ENCODE measurements at places on chromosomes 7 and 10. TPM values are rescaled to one million over a fixed set of nuclear protein-coding genes. Genes with fewer than 3 reads are reported as not detected.

Gene OGDHL
- 1.9 TPM for total RNA-seq

Gene MMP21
- not detected for total RNA-seq

- no peak overlapping the region for H3K4me3 ChIP-seq
- no peaks in the 10 kb centered on the region for H3K27me3 ChIP-seq
- no peak overlapping the region for H3K27ac ChIP-seq
- H3K36me3 ChIP-seq, result no peaks in the 10 kb centered on the region
Observed at GRCh38 chr10:17407047-17407446, 47.3 kb downstream of the ST8SIA6 start.

- no peak overlapping the region for H3K4me3 ChIP-seq
- peaks cover 7% of the 10 kb centered on the region for H3K27me3 ChIP-seq
- no peak for DNase-seq
- no peaks in the 10 kb centered on the region for H3K4me1 ChIP-seq
Observed at GRCh38 chr7:142733271-142733670, 16.0 kb upstream of the PRSS1 start.

GRCh38 chr10:101032637-101033224, 1.7 kb downstream of the SFXN3 start:
- peaks cover 27% of the 10 kb centered on the region for H3K36me3 ChIP-seq
- H3K4me1 ChIP-seq, result peaks cover 25% of the 10 kb centered on the region
- peak overlapping the region; percentile 96 for H3K27ac ChIP-seq

- no peaks in the 10 kb centered on the region for H3K27me3 ChIP-seq
- no peak overlapping the region for H3K27ac ChIP-seq
- no peaks in the 10 kb centered on the region for H3K36me3 ChIP-seq
- H3K4me3 ChIP-seq, result no peak overlapping the region
- no peaks in the 10 kb centered on the region for H3K4me1 ChIP-seq
Observed at GRCh38 chr10:1190052-1190395, 133.8 kb downstream of the WDR37 start.

DNA sequence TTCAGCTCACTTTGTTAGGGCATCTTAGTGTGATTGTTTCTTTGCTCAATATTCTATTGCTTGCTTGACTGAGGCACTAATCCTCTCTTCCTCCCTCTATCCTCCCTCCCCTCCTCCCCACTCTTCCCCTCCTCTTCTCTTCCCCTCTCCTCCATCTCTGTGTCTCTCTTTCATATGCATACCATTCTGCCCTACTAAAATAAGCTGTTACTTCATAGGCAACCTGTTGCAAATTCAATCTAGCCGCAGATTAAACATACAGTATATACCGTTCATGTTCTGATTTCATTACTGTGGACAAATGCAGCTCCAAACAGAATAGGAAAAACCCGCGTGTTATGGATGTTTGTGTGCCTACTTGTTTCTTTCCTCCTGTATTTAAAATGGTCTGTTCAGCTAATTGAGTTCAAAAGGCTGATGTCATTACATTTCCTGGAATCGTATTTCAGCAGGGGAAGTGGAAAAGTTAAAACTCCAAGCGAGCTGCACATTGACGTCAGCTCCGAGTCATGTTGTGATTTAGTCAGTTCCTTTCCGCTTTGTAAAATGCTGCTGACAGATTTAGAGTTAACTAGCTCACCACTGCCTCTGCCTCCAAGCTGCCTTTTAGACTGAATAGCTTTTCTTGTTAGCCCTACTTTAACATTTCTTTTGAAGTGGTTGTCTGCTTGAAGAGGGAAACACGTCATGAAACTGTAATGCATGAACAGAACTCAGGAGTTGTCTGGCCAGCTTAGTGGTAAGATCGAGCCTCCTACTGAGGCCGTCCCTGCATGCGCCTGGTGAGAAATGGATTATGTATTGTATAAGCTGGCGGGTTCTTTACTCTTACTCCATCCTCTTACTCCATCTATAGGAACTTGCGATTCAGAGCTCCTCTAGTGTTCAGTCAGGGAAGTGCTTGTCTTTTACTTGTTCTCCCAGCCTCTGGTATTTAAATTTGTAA, 69.0 kb downstream of the CREM start:
- H3K36me3 ChIP-seq, result no peaks in the 10 kb centered on the region
- peaks cover 5% of the 10 kb centered on the region for H3K4me1 ChIP-seq
- H3K27ac ChIP-seq, result peak overlapping the region; percentile 91
- peak overlapping the region; percentile 70 for H3K4me3 ChIP-seq

DNA sequence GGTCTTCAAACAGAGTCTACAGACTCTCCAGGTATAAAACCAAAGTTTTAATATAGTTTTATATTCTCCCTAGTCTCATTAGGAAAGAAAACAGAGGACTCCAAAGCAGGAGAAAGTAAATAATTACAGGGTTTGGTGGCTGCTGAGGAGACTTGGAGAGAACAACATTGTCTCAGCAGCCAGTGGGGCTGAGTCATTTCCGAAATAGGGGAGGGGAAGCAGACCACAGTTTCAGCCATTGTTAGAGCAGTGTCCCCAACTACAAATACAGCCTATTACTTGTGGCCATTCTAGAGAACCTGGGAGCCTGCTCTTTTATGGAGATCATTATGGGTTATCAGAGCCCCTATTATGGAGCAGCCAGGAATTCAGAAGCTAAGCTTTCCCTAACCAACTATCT, 44.2 kb upstream of the A1CF start:
- no peaks in the 10 kb centered on the region for H3K27me3 ChIP-seq
- no peak overlapping the region for H3K27ac ChIP-seq
- H3K36me3 ChIP-seq, result no peaks in the 10 kb centered on the region
- H3K4me3 ChIP-seq, result no peak overlapping the region
- DNase-seq, result no peak

GRCh38 chr7:103719070-103719469, 270.4 kb downstream of the RELN start:
- no peaks in the 10 kb centered on the region for H3K36me3 ChIP-seq
- no peak for DNase-seq
- no peaks in the 10 kb centered on the region for H3K27me3 ChIP-seq
- H3K27ac ChIP-seq, result no peak overlapping the region
- H3K4me1 ChIP-seq, result peaks cover 3% of the 10 kb centered on the region
- no peak overlapping the region for H3K4me3 ChIP-seq
